ENCODE measurements at places on chromosomes 5 and 9. TPM values are rescaled to one million over a fixed set of nuclear protein-coding genes. Genes with fewer than 3 reads are reported as not detected.

DNA sequence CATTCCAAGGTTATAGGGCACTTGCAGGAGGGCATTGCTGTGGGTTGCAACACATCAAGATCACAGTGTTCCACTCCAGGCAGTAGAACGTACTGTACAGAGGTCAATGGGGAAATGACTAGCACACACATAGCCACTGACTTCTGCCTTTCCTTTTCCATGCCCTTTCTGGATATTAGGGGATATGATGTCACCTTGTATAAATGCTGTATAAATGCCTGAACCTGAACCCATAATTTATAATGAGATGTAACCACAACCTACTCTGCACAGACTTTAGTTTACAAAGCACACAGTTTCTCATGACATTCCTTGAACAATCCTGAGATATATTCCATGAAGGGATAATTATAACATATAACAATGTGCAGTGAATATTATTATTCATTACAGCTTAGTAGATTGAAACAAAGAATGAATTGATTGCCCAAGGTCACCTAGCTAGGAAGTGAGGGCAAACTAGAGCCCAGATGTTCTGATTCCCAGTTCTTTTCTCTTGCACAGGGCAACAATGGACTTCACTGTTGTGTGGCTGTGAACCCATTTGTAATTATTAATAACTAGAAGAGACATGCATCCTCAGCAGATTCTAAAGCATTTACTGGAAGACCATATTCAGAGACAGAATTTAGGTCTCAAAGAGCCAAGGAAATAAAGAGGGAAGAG, 5.6 kb upstream of the ABLIM3 start:
- H3K27ac ChIP-seq, result no peak overlapping the region
- no peaks in the 10 kb centered on the region for H3K36me3 ChIP-seq
- no peak for DNase-seq
- no peaks in the 10 kb centered on the region for H3K4me1 ChIP-seq
- H3K27me3 ChIP-seq, result no peaks in the 10 kb centered on the region

Gene PLPPR1
- not detected for total RNA-seq

Gene BRINP1
- not detected for total RNA-seq

Gene TMEM252
- total RNA-seq, result not detected

Gene FCN2
- total RNA-seq, result not detected

All from CD4-positive, alpha-beta memory T cell (primary cell).